Activated T-cell treated with anti-CD3 and anti-CD28 coated beads, Interleukin-2, amount 50 U/mL, for 72 hours (primary cell): ENCODE measurements at places on chromosomes 5 and 9. TPM values are rescaled to one million over a fixed set of nuclear protein-coding genes. Genes with fewer than 3 reads are reported as not detected.

- DNase-seq: no peak
Observed at GRCh38 chr9:138073408-138073807, 195.8 kb downstream of the CACNA1B start.

The CBY3 gene
- not detected for total RNA-seq

GRCh38 chr5:177565046-177565445, 10.7 kb upstream of the FAM193B start:
- no peak for DNase-seq

DNA sequence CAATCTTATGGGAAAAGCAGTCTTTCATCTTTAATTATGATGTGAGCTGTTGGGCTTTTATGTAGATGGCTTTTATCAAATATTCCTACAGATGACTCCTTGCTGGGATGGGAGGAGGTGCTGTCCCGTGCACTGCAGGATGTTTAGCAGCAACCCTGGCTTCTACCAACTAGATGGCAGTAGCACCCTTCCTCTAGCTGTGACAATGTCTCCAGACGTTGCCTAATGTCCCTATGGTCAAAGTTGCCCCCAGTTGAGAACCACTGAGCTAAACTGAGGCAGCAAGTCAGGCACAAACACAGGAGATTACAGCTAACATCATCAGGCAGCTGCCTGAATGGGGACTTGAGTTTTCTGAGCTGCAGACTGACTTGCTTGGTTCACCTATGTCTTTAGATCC, 401.9 kb upstream of the PDE4D start:
- DNase-seq: no peak

GRCh38 chr5:172170251-172170701, 17.7 kb downstream of the STK10 start:
- no peak for DNase-seq

- DNase-seq: no peak
Observed at GRCh38 chr9:82890865-82891264, 172.1 kb downstream of the RASEF start.

The GLRA1 gene
- not detected for total RNA-seq

DNA sequence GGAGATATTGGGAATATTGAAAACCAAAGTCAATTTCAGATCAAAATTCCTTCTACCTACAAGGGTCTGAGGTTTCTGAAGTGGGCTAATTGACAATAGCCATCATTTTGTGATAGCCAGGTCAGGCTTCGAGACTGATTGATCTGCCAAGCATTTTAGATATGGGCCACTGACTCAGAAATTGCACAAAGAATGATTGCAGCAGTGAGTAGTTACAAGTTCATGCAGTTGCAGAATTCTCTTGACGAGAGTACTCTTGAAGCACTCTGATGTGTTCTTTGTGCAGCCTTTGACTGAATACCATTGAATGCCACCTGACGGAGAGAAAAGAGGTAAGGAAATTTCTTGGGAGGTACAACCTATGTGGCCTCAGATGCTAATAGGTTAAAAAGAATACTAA, 8.3 kb downstream of the C9orf57 start:
- DNase-seq: no peak

The AQP7 gene
- not detected for total RNA-seq

- no peak for DNase-seq
Observed at GRCh38 chr9:75658301-75658905, 232.1 kb upstream of the PCSK5 start.
